ENCODE measurements at places on chromosomes 3 and 15.

DNA sequence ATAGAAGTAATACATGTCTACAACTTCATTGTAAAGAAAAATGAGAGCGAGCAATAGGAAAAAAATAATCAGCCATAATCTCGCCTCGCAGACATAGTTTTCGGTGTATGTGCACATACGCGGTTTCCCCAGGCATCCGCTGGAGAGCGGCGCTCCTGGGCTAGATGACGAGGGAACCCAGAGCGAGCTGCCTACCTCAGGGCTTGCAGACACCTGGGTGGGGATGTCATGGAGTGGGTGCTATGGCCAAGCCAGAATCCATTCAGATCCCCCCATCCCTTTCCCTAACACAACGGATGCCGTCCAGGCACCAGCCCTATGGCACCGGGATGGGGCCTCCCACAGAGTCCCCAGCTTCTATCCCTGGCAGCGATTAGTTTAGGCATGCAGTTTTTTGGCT lies 4.5 kb upstream of the CFAP100 start:
- no peak for DNase-seq

GRCh38 chr3:59774634-59775033 lies 724.8 kb upstream of the CFAP20DC start:
- DNase-seq, result no peak

- no peak for DNase-seq
Observed at GRCh38 chr3:33578325-33579177, 138.3 kb upstream of the UBP1 start.

DNA sequence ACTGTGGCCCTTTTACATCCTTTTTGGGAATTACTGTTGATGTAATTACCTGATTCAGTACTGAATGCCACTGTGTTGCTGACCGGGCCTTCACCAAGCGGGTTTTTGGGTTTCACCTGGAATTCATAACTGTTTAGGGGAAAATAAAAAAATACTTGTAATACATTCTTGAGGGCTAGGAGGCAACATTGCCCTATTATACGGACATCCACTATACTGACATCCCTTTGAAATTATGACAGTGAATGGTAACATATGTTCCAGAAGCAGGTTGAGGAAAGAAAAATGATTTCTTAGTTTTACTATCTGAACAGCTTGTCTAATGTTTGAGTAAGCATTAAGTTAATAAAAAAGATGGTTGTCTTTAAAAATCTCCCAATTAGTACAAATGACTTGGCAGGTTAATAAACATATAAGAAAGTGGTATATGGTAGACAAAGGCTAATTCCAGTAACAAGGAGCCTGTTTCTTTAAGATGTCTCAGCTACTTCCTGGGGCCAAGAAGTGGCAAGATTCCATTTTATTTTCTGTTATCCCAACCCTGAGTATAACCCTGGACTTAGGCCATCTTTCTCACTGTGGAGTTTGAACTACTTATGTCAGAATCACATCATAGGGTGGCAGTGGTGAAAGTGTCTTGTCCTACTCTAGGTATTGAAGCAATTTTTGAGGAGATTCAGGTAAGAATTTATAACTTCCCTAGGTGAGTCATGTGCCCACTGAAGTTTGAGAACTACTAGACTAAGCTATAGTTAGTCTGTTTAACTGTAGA lies 45.5 kb downstream of the TFG start:
- no peak for DNase-seq

DNA sequence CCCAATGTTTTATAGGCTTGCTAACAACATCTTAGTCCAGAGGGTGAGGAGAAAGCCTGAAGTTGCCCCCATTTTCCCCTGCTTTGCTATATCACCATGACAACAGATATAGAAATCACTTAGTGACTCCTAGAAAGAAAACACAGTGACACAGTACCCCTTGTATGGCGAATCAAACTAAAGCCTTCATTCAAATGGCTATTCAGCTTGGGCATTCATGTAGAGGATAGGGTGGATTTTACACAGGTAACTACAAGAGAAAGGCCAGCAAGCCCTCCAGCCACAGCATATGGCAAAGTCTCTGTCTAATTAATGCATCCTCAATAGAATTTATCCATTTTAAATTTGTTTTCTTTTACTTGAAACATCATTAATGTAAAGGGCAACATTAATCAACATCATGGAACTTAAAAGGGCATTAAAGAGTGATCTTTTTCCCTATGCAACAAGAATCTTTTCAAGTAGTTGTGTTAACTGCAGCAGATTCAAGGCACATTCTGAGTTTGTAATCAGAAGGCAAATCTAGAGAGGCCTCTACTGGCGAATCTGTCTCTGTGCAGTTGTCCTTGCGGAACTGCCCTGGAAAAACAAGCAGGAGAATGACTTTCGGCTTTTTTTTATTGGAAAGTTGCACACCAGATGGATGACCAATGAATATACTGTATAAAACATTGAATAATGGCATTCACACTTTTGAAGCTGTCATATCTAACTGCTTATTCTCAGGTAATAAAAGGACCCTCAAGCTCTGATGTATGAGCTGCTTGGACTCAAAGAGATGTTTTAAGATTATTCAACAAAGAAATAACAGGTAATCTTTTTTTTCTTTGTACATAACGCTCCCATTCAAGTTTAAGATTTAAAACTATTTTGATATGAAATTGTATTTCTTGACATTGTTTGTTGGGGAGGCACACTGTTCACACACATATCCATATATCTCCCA lies 621.7 kb upstream of the AGTR1 start:
- DNase-seq, result no peak

DNA sequence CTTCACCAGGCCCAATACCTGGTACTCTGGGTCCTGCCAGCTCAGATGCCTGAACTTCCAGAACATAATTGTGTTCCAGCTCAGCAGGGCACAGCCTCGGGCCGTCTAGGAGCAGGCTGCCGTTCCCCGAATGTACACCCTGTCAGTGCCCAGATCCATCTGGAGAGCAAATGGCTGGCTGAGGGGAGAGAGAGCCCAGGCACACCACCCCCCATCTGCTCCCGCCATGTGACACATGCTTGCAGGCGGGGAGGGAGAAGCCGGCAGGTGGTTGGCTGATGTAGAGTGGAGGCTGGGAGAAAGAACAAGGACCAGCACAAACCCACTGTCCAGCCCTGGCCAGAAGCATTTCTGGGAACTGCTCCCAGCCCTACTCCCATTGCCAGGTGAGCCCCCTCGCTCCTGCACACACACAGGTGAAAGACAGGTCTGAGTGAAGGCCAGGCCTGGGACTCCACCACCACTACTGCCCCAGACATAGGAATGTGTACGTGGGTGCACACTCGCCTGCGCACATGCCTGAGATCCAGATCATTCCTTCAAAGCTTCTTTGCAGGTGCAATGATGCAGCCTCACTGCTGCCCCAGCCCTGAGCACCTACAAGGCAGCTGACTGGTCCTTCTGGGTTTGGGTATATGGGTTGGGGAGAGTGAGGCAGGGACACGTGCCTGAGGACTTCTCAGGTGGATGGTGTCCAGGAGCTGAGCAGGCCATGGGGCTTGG lies 53.5 kb downstream of the SEMA5B start:
- DNase-seq, result no peak

- DNase-seq, result no peak
Observed at GRCh38 chr3:119257654-119258410, 17.2 kb upstream of the B4GALT4 start.

- no peak for DNase-seq
Observed at GRCh38 chr3:151398895-151399294, 14.3 kb upstream of the P2RY12 start.

- no peak for DNase-seq
Observed at GRCh38 chr3:11145888-11146287, 8.4 kb upstream of the HRH1 start.

GRCh38 chr15:49809894-49810609 lies 189.2 kb downstream of the DTWD1 start:
- no peak for DNase-seq

- DNase-seq, result no peak
Observed at GRCh38 chr3:49910409-49911123, 6.9 kb upstream of the MST1R start.

GRCh38 chr3:60114191-60114590 lies 1064.4 kb upstream of the CFAP20DC start:
- DNase-seq, result no peak

GRCh38 chr3:138578961-138579574 lies 15.0 kb downstream of the CEP70 start:
- DNase-seq, result no peak

GRCh38 chr3:152097770-152098169 lies 171.0 kb upstream of the MBNL1 start:
- no peak for DNase-seq

DNA sequence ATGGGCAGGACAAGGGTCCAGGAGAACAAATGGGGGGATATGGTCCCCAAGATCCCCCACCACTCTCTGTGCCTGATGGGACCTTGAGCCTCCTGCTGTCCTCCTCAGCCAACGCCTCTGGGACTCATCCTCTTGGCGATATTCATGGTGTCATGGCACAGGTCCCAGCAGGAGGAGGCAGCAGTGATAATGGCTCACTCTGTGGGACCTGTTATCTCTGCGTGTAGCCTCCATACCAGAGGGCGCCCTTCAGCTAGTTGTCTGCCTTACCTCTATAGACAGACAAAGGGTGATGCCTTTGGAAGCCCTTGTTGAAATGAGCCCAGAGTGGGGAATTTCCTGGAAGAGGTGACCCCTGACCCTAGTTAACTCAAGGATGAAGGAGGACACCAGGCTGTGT lies 7.4 kb downstream of the ZBTB47 start:
- DNase-seq, result no peak

- no peak for DNase-seq
Observed at GRCh38 chr15:47523681-47524475, 193.4 kb upstream of the SEMA6D start.

DNA sequence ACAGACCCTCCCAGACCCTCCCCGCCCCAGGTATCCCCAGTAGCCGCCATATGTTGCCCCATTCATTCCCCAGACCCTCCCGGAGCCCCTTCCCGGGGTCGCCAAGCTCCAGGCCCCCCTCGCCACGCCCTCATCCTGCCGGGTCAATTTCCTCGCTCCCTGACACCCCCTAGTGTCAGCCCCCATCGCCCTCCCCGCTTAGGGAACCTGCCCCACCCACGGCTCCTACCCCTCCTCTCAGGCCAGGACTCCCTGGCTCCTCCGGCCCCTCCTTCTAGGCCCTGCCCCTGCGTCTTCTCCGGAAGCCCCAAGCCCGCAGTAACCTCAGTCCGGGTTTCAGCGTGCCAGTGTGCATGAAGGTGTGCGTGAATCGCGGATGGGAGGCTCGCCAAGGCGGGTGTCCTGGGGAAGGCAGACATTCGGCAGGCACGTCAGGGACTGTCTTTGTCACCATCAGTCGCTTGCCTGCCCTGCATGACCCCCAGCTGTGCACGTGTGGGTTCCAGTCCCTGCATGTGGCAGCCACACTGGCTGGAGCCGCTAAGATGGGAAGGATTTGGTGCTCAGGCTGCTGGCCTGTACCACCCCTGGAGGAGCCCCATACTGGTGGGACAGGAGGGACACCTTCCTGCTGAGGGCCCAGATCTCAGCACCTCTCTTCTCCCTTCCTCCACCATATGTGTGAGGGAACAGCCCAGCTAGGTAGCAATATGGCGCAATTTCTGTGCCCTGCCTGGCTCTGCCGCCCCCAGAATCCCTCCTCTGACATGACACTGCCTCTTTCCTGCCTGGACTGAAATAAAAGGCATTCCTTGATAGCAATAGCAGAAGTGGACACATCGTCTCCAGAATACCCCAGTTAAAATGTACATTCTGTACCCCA lies 693 bp downstream of the DISP2 start:
- DNase-seq, result no peak

DNA sequence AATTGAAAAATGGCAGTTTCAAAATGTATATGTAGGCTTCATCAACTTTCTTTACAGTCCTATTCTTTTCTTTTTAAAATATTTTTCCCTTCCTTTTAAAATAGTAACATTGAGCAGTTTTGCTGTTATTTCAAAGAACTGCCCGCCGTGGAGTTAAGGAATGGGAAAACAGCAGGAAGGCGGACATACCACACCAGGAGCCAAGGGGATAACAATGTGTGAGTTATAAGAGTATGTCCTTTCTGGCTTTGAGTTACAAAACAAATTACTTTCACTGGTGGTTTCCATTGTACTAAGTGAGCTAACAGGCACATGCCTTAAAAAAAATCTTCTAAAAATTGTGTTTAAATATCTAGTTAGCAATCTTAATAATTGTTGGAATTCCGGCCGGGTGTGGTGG lies 37.4 kb upstream of the FBXL22 start:
- no peak for DNase-seq

- no peak for DNase-seq
Observed at GRCh38 chr3:67564973-67565372, 89.4 kb downstream of the SUCLG2 start.

Data from NCI-H1930 (cell line).